ENCODE measurements at places on chromosomes 7 and 10. TPM values are rescaled to one million over a fixed set of nuclear protein-coding genes. Genes with fewer than 3 reads are reported as not detected.
A peak's percentile ranks its signal among the peaks of the same experiment; 100 is the strongest.

DNA sequence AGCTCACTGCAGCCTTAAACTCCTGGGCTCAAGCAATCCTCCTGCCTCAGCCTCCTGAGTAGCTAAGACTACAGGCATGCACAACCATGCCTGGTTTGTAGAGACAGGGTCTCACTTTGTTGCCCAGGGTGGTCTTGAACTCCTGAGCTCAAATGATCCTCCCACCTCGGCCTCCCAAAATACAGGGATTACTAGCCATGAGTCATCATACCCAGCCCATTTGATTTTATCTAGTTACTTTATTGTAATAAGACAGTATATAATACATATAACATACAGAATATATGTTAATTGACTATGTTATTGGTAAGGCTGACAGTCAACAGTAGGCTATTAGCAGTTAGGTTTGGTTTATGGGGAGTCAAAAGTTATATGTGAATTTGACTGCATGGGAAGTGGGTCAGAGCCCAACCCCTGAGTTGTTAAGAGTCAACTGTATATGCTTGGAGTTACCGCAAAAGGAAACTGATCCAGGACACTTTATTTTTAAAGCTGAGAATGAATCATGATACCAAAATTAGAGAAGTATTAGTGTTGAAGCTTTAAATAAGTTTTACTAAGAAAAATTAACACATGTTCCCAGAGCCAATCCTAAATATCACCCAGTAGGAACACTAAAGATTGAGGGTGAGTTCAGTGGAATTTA, 20.7 kb upstream of the KMT2E start:
- DNase-seq: no peak

GNG11 gene
- 0.35 TPM for total RNA-seq

PPP1R3A gene
- total RNA-seq: not detected

RSPH10B2 gene
- total RNA-seq: not detected

- DNase-seq: no peak
Observed at GRCh38 chr10:71726580-71727104, 7.1 kb upstream of the C10orf105 start.

GRCh38 chr10:18136073-18136791, 4.0 kb upstream of the CACNB2 start:
- DNase-seq: no peak

DNA sequence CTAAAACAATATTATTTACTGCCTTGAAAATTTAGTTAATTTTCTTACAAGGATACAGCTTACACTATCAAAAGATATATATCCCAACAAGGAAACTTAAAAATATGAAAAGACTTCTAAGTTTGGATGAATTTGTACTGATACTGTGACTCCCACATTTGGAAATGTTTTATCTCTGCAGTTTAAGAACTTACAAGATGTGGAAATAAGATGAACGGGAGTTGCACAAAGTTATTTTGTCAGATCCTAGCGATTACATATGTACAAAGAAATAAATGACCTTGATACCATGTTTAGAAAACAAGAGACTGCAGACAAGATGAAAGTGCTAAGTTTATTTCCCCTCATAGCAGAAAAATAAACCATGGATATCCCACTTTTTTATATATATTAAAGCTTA, 103.7 kb upstream of the TMEM106B start:
- no peak for DNase-seq

NANOS1 gene
- 0.60 TPM for total RNA-seq

SPDYE8 gene
- not detected for total RNA-seq

PIP gene
- not detected for total RNA-seq

GRCh38 chr10:71396711-71397295, at the start of gene CDH23:
Gene CDH23, plus strand, starts transcription at chr10:71396920. Its CDS starts 42,912 bp downstream, at chr10:71439832.
- DNase-seq: no peak

DNA sequence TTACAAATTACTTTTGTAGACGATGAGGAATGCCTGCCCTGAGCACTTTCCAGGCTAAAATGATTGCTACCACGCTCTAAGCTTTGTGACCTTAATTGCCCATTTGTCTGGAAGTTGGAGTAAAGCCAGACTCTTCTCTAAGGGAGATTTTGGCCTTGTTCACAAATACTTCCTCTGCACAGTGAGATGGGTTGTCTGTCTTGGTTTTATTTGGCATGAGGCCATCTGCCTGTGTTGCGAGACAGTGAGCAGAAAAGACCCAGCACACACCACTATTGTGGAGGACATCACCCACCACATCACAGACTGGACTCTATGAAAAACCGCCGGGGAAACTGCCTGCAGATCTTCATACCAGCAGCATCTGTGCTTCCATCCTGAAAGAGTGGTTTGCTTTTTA, 138.4 kb downstream of the BICC1 start:
- no peak for DNase-seq

DNA sequence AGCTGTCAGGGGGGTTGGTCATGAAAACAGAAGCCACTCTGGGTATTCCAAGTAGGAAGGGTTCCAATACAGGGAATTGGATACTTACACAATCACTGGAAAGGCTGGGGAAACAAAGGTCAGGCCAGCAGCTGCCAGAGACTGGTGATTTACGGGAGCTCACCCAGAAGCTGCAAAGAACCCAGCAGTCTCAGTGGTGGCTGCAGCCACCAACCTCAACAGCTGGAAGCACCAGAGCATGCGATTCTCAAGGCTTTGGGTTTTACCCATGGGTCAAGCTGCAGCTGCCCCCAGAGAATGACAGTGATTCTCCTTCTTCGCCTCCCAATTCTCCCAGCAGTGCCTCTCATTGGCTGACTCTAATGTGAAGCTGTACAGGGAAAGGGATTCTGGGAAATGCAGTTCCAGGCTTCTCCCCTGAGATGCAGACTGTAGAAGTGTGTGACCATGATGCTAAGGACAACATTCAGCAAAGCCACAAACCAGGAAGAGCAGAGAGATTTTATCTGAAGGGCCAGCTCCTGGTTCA, 107.2 kb upstream of the TCF7L2 start:
- no peak for DNase-seq

FBXW4 gene
- 88.5 TPM for total RNA-seq

C10orf71 gene
- total RNA-seq: not detected

CARD11 gene
- total RNA-seq: 142 TPM

TFPI2 gene
- total RNA-seq: not detected

CDK14 gene
- total RNA-seq: 3.7 TPM

MMD2 gene
- total RNA-seq: not detected

DNA sequence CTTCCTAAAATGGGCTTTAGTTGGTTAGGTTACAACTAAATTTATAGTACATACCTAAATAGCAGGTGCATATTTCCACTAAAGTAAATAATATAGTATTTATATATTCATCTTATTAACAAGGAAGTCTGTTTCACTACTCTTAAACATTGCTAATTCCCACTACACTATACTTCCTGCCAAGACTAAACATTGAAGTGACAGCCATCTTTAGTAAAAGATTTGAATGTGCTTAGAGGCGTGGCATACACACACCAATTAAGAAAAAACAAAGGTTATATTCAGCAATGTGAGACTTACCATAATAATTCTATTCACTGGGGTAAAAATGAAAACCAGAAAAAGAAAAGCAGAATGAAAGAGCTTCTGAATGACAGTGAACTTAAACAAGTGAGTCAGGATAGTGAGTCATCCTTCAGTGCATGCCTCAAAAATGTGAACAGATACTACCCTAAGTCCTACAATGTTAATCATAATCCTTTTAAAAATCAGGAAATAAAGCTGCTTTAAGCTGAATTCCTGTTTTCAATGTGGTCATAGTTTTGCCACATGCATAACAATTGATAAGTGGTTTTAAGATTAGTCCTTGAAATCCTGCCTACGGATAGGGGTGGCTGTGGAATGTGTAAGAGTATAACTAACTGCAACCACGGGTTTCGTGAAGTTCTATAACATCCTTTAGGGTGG, 59.4 kb downstream of the USP6NL start:
- no peak for DNase-seq

GRCh38 chr10:77711683-77712049, 74.1 kb upstream of the KCNMA1 start:
- DNase-seq: no peak

GRCh38 chr7:70408891-70409290, 723.1 kb upstream of the GALNT17 start:
- DNase-seq: no peak

LIPK gene
- total RNA-seq: not detected

GRCh38 chr7:93161181-93161762, 13.1 kb upstream of the SAMD9L start:
- DNase-seq: no peak

DNA sequence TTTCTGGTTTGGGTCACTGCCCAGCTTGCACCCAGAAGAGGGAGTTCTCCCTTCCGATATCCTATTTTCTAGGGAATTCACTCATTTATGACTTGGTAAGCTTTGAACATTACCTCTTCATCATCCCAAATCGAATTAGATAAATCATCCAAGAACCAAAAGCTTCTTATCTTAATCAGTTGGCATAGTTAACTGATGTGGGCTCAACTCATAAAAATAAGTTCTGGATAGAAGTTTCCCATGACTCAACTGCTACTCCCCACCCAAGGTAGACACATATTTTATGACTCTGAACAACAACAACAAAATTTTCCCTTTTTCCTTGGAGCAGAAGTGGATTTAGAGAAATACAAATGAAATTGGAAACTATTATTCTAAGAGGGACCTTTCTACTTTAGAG, 102.9 kb upstream of the CCDC6 start:
- DNase-seq: no peak

GRCh38 chr10:81026591-81026990, 488.9 kb downstream of the SH2D4B start:
- no peak for DNase-seq

DNA sequence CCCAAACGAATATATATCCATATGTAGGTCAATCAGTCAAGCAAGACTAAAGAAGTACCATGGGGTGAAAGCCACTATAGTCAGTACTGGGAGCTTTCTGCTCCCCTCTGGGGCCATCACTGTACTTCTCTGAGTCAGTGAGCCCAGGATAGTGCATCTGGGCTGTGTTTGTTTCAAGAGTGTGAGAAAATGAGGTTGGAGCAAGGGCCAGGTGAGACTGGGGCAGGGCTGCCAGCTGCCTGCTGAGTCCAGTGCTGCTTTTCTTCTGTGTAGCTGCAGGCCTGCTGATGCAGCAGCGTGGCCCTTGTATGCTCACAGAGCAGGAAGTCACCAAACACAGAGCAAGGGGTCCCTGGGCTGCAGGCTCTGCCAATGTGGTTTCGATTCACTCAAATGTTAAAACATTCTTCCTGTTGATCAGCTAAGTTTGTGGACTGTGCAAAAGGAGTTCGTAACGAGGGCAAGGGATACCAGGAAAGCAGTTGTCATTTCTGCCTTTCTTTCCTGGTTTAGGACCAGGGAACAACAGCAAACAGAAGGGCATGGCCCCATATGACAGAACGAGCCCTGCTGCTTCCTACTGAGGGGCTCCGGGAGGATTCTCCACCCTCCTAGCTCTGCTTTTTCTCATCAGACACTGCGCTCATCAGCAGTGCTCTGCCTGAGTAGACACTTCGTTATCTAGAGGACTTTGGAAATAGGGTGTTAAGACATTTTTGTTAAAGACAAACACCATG, 65.4 kb upstream of the TNS3 start:
- DNase-seq: peak; percentile 7

CFAP43 gene
- 0.58 TPM for total RNA-seq

- DNase-seq: no peak
Observed at GRCh38 chr7:151773797-151774196, 103.1 kb downstream of the PRKAG2 start.

DNA sequence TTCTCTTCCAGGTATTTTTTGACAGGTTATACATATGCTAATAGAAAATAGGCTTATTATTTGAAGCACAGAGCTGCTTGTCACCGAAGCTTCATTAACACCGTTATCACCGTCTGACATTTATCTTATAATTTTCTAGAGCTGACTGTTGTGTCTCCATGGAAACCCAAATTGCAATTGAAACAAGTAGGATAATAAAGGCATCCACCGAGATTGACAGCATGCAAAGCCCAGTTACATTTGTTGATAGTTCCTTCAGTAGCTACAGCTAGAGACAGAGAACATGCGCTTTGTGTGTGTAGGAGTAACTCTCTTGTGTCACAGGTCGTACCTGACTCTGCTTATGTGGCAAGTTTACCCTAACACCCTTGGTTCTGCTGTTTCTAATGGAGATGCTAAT, 135.6 kb downstream of the CELF2 start:
- no peak for DNase-seq

DNA sequence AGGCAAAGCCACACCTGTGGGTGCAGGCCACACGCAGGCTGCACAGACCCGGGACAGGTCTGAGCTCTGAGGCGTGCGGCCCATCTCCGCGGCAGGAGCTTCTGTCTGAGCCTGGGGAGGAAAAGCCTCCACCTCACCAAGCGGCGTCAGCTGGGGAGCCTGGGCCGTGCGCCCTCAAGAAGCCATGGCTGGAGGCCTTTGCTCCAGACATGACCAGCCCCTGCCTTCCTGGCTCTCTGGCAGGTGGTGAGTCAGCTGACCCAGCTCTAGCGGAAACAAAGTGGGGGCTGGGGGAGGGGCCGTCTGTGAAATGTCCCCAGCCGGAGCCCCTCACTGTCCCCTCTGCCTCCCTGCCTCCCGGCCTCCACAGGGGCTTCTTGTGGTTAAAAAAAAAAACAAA, 12.5 kb downstream of the GPER1 start:
- DNase-seq: no peak

- no peak for DNase-seq
Observed at GRCh38 chr10:76786504-76787072, 851.0 kb downstream of the KCNMA1 start.

GRCh38 chr7:86760236-86760635, 116.5 kb downstream of the GRM3 start:
- DNase-seq: no peak

- DNase-seq: peak; percentile 44
Observed at GRCh38 chr10:124632064-124632531, 112.1 kb downstream of the FAM53B start.

GRCh38 chr10:98107644-98108430, 26.6 kb upstream of the R3HCC1L start:
- DNase-seq: no peak

- no peak for DNase-seq
Observed at GRCh38 chr10:105594296-105594695, 953.2 kb downstream of the SORCS3 start.

CDH23 gene
- total RNA-seq: 7.8 TPM

GRCh38 chr10:122706467-122706866, 6.8 kb upstream of the C10orf120 start:
- DNase-seq: no peak

GRCh38 chr10:113716109-113716910, 35.2 kb upstream of the PLEKHS1 start:
- DNase-seq: no peak

ARPC1A gene
- total RNA-seq: 40.4 TPM

DNA sequence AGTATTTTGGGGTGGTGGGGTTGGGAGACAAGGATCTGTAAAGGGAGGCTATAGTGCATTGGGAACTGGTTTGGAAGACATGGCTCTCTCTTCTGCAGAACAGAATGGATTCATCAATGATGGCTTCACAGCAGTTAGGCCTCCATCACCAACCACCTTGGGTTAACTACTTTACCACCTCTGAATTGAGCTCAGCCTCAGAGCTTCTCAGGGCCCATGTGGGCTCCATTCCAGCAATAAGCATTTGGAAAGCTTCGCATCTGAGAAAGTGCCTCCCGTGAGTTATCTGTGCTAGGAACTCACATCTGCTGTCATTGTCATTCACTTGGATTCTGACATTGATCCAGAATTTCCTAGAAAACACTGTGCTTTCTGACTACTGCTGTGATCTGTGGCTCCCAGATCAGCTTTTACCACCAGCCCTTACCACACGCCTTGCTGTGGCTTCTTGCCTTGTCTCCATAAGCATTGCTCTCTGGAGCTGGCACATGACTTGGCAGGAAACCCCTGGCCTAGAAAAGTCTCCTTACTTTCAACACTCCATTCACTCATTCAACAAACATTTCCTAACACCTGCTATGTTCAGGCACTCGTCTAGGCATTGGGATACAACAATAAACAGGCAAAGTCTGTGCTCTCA, 70.7 kb upstream of the ADO start:
- no peak for DNase-seq

SEMA3E gene
- not detected for total RNA-seq

Data from T-cell (primary cell).